Stimulated activated CD8-positive, alpha-beta memory T cell treated with anti-CD3 and anti-CD28 coated beads, Interleukin-4, amount 100 ng/mL, for 1 hour (primary cell): ENCODE measurements at places on chromosomes 3 and 15.
A peak's percentile ranks its signal among the peaks of the same experiment; 100 is the strongest.

GRCh38 chr3:24907106-24907505 lies 412.5 kb upstream of the THRB start:
- no peak for DNase-seq

DNA sequence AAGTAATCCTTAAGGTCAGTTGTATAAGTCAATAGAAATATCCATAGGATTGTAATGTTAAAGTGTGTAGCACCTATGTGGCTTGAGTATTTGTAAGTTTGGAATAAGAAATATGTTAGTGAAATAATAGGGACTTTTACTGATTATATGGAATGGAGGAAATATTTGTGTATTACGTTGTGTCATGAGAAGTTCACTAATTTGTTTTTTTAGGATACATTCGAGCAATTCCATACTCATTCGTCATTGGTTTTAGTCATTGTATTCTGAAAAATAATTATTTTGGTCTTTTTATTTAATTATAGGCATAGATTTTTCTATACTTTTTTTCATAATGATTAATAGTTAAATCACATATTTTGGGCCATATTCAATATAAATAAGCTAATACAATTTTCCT lies 21.0 kb downstream of the MBNL1 start:
- DNase-seq, result no peak

GRCh38 chr3:122679882-122680474 lies 661 bp upstream of the PARP14 start:
- DNase-seq, result no peak

DNA sequence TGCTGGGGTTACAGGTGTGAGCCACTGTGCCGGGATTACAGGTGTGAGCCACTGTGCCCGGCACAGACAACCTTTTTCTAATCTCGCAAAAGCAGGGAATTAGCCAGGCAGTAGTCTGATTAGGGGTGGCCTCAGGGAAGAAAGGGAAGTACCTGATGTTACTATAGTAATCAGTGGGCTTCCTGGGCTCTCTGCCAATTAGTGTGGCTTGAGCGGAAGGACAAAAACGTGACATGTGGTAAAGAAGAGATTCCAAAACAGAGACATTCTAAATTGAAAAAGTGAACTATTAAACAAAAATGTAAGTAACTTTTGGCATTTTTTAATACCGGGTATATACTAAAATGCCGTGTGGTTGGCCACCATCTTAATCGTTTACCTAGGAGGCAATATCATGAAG lies 48.1 kb downstream of the CFAP20DC start:
- DNase-seq, result no peak

GRCh38 chr3:120357807-120358206 lies 8.7 kb upstream of the LRRC58 start:
- DNase-seq, result no peak

DNA sequence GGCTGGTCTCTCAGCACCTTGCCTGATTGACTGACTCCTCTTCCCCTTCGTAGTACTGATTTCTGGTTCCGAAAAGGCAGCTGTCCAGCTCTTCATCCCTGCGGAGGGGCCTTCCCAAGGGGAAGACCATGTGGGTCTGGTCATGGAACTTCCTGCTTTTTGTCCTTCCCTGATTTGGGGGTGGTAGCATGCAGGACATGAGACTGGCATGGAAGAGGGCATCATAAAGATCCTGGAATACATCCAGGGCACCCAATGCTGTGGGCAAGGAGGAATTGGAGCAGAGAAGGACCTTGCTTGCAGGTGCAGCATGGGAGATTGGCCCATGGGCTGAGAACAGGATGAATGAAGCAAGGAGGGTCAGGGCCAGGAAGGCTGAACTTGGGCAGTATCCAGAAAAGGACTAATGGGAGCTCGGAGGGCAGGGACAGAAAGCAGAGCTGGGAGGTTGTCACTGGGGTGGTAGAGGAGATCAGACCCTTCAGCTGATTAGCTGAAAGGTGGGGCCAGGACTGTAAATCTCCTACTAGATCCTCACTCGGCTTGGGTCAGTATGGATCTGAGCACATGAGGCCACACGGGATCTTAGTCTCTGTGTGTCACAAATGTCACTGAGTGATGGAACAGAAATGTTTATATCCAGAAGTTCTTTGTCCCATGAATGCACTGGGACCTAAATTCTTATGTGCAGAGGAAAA lies 59.5 kb downstream of the AMOTL2 start:
- no peak for DNase-seq

DNA sequence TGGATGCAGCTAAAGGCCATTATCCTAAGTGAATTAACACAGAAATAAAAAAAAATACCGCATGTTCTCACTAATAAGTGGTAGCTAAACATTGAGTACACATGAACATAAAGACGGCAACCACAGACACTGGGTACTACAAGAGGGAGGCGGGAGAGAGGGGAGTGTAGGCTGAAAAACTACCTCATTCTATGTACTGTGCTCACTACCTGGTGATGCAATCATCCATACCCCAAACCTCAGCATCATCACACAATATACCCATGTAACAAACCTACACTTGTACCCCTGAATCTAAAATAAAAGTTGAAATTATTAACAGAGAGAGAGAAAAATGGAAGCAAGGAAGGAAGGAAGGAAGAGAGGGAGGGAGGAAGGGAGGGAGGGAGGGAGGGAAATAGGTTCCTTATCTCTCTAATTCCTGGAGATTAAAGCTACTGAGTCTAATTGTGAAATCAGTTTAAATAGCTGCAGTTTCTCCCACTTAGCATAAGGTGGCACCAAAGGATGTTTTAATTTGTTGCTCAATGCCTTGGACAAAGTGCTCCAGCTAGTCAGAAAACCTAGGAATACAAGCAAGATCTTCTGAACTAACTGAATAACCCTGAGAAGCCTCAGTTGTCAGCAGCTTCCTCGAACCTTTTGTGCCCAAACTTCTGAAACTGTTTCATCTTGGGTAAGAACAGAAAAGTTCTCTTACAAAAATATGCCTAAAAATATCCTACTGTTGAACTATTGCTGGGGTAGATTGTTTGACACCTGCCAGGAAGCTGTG lies 79.4 kb upstream of the ATP11B start:
- no peak for DNase-seq

DNA sequence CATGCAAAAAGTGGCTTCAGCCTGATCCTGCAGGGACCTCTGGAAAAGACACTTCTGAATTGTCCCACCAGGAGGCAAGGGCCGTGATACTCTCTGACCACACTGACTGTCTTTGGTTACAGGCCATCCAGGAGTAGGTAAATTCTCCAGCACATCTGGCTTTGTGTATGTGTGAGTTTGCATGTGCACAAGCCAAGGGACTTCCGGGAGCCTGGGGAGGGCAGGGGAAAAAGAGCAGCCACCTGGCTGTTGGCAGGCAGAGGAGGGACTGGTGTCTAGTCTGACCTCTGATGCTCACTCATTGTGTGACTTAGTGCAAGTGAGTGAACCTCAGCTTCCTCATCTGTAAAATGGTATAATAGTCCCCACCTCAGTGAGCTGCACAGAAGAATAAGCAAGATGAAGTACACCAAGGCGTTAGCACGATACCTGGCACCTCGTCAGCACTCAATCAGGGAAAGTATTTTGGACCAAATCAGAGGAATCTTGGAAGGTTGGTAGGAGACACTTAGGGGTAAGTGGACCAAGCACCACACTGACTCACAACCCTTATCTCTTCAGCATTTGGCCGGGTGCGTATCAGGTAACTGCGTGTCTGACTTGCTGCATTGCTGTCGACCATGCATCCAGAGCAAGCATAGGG lies 19.1 kb downstream of the KLHL6 start:
- no peak for DNase-seq

DNA sequence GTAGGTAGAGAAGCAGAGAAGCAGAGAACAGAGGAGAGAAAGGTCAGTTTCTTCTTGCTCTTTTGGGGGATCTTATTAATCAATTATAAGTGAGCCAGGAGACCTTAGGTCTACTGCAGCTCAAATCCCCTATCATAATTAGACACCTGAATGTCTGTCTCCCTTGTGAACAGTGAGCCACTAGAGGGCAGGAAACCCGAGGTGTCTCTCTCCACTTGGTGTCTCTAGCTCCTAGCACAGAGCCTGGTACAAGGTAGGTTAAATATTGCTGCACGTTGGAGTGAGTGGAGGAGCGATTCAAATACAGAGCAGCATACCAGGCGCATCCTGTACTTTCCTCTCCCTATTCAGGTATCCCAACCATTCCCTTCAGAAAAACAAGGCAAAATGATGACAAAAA lies 2.0 kb upstream of the ST8SIA2 start:
- DNase-seq, result no peak

GRCh38 chr3:120198305-120198878 lies 86.6 kb downstream of the GPR156 start:
- no peak for DNase-seq

GRCh38 chr15:42619656-42620371 lies 44.4 kb downstream of the STARD9 start:
- no peak for DNase-seq

DNA sequence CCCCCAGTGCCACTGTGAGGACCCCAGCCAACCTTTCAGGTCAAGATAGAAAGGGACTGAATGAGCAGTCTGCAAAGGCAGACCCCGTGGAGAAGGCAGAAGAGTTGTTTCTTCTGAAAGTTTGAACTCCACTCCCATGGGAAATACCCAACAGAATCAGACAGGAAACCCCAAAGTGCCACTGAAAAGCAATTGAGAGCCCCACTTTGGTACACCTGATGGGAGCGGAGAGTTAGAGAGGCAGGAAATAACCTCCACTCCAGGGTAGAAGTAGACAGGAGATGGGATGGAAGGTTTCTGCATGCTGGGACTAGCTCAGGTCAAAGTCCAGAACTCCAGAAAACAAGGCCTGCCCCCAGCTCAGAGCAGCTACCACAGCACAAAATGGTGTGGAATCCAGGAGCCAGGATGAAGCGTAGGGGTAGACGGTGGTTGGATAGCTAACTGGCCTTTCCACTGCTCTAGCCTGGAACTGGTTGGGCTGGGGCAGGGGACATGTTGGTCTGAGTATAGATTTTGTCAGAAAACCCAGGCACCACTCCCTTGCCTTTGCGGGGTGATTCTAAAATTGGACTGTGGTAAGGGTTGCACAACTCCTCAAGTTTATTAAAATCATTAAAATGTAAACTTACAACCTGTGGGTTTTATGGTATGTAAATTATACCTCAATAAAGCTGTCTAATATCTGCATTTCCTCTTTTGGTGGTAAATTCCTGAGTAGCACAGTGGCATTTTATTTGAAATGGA lies 1.9 kb upstream of the RAB43 start:
- DNase-seq, result no peak

DNA sequence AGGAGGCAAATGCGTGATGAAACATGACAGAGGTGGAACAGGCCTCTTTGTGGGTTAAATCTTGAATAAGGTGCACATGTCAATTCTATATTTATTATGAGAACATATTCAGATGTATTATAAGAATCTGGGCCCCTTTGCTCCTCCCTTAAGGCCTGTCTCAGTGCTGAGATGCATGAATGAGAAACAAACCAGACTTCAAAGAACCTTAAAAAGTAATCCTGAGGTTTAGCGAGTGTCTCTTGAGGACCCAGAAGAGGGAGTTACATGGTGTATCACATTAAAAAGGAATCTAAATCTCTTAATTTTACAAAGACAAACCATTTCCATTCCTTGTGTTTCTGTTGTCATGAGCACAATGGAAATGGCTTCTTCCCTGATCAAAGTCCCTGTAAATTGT lies 170.9 kb upstream of the TBC1D5 start:
- DNase-seq, result no peak

DNA sequence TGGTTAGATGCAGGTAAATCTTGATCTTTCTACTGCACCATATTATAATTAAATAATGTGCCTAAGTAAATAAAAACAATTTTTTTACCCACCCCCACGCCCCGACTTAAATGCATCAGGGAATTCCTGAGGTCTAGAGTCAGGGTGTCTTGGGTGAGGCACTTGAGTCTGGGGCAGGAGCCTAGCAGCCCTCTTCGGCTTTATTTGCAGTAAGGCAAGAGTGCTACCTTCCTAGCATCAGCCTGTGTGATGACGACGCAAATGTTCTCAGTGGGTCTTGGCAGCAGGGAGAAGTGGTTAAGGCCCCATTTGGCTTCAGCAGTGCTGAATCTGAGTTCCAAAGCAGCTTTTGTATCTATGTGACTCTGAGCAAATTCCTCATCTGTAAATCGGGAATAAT lies 88.7 kb downstream of the POLR2M start:
- DNase-seq, result no peak

- DNase-seq, result no peak
These were observed 326.3 kb downstream of the ARRDC4 start for GRCh38 chr15:98286831-98287230.

GRCh38 chr3:126049289-126050049 lies 34.5 kb downstream of the SLC41A3 start:
- DNase-seq, result no peak

- DNase-seq, result no peak
These were observed 1.5 kb downstream of the IGSF10 start for GRCh38 chr3:151459358-151459757.

- DNase-seq, result peak; percentile 75
These were observed 63.0 kb downstream of the SH3BP5 start for GRCh38 chr3:15269091-15269989.

DNA sequence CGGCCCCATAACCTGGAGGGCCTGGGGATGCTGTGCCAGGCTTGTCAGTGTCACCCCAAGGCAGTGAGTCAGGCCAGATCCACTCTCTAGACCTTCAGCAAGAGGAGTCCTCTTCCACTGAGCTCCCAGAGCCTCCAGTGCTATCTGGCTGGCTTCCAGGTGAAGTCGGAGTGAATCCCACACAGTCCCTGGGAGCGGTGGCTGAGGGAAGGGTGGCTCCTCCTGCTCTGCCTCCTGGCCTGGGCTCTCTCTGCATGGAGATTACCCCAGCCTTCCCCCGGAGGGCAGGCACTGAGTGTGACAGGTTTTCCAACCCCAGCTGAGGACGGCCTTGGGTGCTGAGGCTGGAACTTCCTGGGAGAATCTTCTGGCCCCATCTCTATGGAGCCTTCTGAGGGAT lies 82.7 kb downstream of the EPHB1 start:
- no peak for DNase-seq

GRCh38 chr15:65947041-65947440 lies 77.8 kb downstream of the RAB11A start:
- no peak for DNase-seq

DNA sequence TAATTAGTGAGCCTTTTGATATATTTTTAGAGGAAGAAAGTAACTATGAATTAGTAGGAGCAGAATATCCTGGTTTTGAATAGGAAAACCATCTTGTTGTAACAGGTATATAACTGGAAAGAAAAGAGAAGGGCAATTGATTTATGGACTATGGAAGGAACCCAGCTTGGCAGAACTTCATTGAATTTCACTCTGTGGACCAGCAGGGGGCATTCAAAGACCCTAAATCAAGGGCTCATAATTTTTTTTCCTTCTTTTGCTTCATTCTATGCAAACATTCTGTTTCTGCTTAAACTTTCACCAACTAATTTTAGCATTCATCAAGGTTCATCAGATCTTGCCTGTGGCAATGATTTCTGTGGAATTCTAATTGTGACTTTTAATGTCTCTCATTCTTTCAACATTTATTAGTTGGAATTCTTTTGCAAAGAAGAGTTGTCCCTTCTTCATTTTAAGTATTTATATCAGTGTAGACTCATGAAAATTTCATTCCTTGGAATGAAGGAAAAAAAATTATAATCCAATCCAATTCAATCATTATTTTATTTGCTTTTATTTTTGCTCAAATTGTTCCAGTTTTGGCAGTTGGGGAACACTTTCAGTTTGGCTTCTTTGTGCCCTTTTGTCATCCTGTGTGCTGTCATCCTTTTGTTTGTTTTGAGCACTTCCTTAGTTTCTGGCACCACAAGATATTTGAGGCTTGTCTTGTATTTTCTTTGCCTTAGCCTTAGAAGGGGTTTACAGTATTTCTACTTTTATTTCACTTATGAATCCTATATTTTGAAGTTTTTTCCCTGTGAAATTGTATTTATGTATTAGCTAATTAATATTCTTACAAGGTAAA lies 30.4 kb downstream of the NXPE3 start:
- no peak for DNase-seq

- no peak for DNase-seq
These were observed 21.7 kb downstream of the RARRES1 start for GRCh38 chr3:158710601-158711000.

- no peak for DNase-seq
These were observed 62.7 kb upstream of the TFRC start for GRCh38 chr3:196144383-196145105.
